Natural killer cell treated with Interleukin-12 subunit alpha and Interleukin-12 subunit beta and Interleukin-15 and Interleukin-18, amount 100 ng/mL, for 72 hours (primary cell): ENCODE measurements at places on chromosomes 2 and 18.

GRCh38 chr2:102110171-102110570, 32.4 kb upstream of the IL1R1 start:
- no peak for DNase-seq

DNA sequence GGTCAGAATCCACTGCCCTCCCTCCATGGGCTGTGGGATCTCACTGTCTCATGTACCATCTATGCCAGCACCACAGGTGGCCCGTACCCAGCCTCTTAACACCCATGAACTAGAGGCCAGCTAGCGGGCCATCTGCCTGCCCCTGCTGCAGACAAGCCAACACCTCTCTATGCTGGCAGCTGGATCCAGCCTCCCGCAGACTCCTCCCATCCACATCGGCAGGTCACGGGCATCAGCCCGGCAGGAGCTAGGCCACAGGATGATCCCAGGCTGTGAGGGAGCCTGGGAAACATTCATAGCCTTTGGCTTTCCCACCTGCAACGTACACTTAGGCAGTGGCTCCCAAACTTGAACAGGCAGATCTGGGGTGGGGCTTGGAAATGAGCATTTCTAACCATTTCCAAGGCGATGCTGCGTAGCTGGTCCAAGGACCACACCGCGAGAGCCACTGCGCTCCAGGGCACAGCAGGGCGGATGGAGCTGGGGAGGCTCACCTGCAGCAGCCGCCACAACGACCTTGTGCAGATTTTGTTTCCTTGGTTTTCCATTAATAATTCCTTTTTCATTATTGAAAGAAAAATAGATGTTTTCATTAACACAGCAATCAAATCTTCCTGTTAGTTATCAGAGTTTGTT, 114.7 kb downstream of the KCNF1 start:
- DNase-seq: no peak

- no peak for DNase-seq
Measured at GRCh38 chr18:66553824-66554223, 50.1 kb downstream of the CDH19 start.

DNA sequence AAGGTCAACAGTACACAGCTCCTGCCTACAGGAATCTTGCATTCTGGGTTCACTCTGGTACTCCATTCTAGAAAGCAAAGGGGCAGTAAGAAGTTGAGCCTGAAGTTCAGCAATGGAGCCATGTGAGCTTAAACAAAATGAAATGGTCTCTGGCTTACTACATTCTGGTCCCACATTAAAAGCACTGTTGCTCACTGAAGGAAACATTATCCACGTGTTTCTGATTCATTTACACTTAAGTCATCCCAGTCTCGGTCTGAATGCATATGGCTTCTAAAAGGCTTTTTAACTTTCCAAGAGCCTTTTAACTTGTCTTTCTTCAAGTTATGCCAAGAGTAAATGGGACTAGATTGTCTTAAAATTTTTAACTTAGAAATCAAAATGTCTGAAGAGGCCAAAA, 177.8 kb downstream of the LNPK start:
- DNase-seq: no peak

GRCh38 chr18:51125976-51126375, 71.5 kb downstream of the MEX3C start:
- DNase-seq: no peak

DNA sequence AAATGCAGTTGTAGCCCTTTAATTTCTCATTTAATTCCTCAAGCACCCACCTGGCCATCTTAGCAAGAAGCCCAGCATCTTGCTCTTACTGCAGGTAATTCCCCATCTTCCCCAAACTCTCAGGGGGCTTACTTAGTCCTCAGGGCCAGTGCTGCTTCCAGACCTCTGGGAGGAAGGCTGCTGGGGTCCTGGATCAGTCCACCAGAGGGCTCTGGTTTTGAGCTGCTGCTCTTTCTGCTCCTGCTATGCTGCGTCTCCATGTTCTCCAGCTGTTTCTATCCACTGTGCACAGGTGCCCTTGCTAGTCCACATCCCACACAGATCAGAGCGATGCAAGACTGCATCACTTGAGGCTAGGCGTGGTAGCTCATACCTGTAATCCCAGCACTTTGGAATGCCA, 34.5 kb upstream of the TMEM87B start:
- DNase-seq: no peak

DNA sequence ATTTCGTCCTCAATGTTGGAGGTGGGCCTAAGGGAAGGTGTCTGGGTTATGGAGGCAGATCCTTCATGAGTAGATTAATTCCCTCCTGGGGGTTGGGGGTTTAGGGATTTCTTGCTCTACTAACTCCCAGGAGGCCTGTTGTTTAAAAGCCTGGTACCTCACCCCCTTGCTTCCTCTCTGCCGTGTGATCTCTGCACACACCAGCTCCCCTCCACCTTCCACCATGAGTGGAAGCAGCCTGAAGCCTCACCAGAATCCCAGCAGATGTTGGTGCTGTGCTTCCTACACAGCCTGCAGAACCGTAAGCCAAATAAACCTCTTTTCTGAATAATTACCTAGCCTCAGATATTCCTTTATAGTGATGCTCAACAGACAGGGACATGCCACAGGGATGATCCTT, 141.5 kb downstream of the ZNF516 start:
- no peak for DNase-seq

DNA sequence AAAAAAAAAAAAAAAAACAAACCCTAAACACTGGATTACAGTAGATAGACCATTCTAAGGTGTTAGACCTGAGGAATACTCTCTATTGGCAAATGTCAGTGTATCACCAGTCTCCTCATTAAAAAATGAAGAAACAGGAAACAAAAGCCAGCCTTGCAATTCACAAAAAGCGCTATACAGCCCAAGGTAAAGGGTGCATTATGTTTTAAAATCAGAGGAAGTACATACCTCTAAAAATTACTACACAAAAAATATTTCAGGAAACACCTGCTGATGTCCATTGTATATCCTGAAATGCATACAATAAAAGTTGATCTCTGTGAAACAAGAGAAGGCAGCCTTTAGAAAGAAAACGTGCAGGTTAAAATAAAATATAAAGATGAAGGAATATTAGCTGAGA, 54.9 kb upstream of the TSPYL6 start:
- no peak for DNase-seq

DNA sequence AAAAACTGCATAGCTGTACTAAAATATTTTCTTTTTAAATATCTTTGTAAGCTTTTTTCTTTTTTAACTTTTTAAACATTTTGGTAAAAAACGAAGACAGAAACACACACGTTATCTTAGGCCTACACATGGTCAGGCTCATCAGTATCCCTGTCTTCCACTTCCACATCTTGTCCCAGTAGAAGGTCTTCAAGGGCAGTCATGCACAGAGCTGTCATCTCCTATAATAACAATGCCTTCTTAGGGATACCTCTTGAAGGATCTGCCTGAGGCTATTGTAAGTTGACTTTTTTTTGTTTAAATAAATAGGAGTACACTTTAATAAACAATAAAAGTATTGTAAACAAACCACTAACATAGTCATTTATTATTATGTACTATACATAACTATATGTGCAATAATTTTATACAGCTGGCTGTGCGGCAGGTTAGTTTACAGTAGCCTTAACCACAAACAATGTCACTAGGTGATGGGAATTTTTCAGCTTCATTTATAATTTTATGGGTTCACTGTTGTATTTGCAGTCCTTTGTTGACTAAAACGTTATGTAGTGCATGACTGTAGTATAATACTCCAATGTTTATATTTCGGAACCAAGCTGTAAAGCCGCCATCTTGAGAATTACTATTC, 124.4 kb downstream of the MAP4K4 start:
- DNase-seq: no peak

- DNase-seq: peak; percentile 22
Measured at GRCh38 chr2:127392828-127393578, 5.2 kb upstream of the MAP3K2 start.

GRCh38 chr2:84498150-84498799, 18.0 kb upstream of the DNAH6 start:
- DNase-seq: no peak

- no peak for DNase-seq
Measured at GRCh38 chr2:61670591-61671501, 132.7 kb upstream of the XPO1 start.

DNA sequence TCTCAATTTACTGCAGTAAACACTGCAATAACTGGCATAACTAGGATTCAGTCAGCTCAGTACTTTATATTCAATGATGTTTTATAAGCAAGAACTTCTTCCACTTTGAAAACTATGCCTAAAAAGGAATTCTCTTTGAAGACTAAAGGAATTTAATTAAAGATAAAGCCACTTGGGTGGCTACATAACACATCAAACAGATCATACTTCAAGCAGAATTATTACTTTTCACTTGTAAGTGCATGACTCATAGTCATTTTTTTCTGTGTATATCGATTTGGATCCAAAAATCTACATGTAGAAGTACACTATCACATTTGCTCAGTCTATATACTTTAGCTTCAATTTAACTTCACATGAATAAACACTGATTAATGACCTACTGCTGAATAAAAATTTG, 4.0 kb downstream of the KANSL1L start:
- DNase-seq: no peak

DNA sequence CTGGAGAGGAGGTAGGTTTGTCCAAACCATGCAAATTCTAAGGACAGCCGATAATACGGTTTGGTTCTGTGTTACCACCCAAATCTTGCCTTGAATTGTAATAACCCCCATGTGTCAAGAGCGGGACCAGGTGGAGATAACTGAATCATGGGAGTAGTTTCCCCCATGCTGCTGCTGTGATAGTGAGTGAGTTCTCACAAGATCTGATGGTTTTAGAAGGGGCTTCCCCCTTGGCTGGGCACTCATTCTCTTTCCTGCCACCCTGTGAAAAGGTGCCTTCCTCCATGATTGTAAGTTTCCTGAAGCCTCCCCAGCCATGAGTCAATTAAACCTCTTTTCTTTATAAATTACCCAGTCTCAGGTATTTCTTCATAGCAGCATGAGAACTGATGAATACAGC, 295.2 kb downstream of the NBAS start:
- no peak for DNase-seq

DNA sequence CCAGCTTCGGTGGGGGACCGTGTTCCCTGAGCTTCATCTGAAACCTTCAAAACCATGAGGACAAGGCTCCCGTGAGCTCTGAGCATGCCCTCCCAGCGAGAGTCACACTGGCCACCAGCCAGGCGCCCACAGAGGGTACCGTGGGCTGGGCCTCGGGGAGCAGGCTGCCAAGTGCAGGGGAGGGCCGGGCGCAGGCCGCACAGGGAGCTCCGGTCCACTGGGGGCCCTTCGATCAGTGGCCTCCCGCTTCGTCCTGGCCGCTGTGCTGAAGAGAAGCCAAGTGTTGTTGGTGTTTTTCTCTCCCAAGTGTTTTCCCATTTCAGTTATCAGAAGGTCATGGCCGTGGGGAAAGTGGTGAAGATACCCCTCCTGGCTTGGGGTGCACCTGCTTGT, 144.4 kb downstream of the PTGR3 start:
- no peak for DNase-seq

DNA sequence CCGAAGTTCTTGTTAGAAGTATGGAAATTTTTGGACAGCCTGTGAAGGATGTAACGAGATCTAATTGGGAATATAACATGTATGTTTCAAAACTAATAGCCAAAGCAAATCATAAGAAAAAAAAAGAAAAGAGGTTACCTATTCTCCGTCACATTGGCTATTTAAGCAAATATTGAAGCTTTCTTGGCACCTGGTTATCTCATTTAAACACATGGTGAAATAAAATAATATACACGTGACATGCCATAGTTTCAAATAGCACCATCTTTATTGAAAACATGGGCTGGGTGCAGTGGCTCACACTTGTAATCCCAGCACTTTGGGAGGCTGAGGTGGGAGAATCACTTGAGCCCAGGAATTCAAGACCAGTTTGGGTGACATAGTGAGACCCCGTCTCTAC, 56.7 kb downstream of the ZEB2 start:
- no peak for DNase-seq

- no peak for DNase-seq
Measured at GRCh38 chr2:159571540-159572260, 44.6 kb downstream of the BAZ2B start.

GRCh38 chr18:76544511-76545345, 49.7 kb upstream of the ZNF516 start:
- no peak for DNase-seq

- no peak for DNase-seq
Measured at GRCh38 chr2:10790228-10790973, 22.2 kb downstream of the PDIA6 start.

- no peak for DNase-seq
Measured at GRCh38 chr2:176885001-176885643, 327.5 kb upstream of the HNRNPA3 start.

GRCh38 chr2:150883613-150883895, 378.1 kb downstream of the RBM43 start:
- no peak for DNase-seq

DNA sequence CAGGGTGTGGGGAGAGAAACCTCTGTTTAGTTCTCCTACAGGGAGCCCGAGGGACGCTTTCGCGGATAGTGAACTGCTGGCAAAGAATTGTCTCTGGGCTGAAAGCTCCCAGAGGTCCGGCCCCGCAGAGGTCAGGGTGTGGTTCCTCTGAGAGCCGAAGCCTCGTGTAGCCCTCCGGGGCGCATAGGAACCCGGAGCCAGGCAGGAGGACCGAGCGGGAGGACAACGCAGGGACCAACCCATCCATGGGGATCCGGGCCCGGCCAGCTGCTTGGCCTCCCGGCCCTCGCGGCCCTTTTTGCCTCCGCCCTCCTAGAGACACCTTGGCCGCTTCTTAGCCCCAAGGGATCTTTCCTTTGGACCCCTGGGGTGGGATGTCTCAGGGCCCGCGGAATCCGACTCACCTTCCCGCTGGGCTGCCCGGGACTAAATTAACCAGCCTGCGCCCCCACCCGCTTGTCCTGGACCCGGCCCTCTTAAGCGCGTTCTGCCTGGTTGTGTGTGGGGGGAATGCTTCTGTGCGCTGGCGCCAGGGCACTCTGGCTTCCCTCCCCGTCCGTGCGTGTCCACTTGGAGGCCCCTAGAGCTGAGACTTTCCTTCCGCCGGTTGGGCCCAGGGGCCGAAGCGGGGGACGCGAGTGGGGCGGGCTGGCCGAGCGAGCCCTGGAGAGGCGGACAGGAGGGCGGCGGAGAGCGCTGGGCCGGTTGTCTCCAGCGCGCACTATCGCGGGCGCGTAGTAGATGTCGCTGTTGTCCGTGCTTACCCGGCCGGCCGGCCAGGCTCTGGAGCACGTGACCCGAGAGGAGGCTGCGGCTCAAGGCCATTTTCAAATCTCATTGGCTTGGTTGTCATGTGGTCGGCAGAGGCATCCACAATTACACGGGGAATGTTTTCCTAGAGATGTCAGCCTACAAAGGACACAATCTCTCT, at the start of gene HOXD10:
Gene HOXD10, plus strand, starts transcription at position 896 of the 931 bp plus-strand sequence. CDS start 56 bp downstream, outside the sequence.
- no peak for DNase-seq

DNA sequence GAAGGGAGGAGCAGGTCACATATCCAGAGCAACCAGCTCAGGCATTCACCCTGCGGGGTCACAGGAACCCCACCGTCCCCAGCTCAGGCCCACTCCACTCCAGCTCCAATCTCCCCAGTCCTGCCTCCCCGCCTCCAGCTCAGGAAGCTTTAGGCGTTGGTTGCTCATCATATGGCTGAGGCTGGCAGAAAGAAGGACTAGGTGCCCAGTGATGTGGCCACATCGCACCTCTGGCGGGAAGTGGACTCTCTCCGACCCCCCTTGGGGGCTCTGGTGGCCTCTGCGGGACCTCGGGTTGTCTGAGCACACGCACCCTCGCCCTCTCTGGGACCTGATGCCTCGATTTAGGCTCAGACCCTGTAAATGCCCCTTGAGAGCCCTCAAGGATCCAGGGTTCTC, 187.7 kb downstream of the ZFP36L2 start:
- no peak for DNase-seq

GRCh38 chr2:25714740-25715139, 41.4 kb upstream of the DTNB start:
- no peak for DNase-seq

GRCh38 chr2:68317971-68318913, 1.5 kb downstream of the CNRIP1 start:
- DNase-seq: no peak
